Renal pelvis (tissue), 12 donors: ENCODE measurements at places on chromosomes 16 and 17. TPM values are rescaled to one million over a fixed set of nuclear protein-coding genes. Genes with fewer than 3 reads are reported as not detected.

DNA sequence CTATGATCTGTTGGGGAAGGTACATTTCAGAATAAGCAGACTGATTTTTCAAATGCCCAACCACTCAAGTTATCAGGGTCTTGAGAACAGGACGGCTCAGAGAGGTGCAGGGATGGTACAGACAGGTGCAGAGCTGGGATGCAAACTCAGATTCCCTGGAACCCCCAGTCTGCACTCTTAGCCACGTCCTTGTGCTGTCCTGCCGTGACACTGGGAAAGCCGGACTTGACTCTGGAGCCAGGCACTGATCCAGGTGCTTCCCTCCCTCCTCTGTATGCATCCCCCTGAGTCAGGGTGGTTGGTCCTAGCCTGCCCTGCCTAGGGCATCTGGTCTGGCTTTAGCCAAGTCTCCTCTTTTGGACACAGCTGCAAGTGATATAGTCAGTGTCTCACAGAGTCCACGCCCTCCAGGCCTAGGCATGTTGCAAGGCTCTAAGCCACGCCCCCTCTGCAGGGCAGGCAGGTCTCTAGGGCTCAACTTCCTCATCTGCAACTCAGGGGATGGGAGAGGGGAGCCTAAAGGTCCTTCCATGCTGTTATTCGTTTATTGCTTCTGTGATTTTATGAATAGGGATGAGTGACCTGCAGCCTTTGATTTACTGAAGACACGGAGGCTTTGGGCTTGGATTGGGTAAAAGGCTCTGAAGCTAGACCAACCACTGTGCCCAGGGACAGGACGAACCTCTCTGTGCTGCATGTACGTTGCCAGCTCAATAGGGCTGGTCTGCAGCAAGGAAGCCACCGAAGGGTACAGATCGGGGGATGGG is 97.3 kb downstream of the SDK2 start:
- DNase-seq: no peak

DNA sequence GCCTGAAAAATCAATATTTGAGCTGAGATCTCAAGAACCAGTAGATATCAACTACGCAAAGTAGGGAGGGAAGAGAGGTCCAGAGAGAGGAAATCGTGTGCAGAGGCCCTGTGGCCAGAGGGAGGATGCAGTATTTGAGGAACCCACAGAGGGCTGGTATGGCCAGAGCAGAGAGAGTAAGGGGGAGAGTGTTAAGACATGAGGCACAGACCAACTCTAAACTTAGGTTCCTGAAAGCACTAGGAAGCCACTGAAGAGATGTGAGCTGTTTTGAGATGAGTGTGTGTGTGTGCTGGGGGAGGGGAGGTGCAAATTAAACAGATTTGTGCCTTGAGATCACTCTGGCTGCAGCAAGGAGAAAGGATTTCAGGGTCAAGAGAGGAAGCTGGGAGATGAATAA is 10.9 kb downstream of the SLC13A2 start:
- DNase-seq: no peak

GRCh38 chr16:3492356-3492755 is 2.9 kb downstream of the C16orf90 start:
- DNase-seq: no peak

- no peak for DNase-seq
These were observed 7.0 kb upstream of the NAGLU start for GRCh38 chr17:42529061-42529460.

DNA sequence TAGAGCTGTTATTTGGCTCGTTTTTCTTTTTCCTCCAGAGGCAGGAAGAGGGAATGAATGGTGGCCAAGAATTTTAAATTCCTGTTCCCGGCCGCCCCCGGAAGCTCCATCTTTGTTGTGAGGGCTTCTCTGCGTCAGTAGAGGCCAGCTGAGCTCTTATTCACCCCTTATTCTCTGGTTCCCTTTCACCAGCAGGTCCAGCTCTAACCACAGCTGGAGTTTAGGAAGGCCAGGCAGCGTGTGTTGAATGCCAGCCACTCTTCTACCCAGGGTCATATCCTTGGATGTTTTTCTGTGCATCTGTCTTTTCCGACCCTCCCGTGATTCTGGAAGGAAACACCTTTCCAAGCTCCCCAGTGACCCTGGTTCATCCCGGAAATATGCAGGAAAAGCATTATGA is 570.5 kb downstream of the WWOX start:
- DNase-seq: peak; percentile 48

DNA sequence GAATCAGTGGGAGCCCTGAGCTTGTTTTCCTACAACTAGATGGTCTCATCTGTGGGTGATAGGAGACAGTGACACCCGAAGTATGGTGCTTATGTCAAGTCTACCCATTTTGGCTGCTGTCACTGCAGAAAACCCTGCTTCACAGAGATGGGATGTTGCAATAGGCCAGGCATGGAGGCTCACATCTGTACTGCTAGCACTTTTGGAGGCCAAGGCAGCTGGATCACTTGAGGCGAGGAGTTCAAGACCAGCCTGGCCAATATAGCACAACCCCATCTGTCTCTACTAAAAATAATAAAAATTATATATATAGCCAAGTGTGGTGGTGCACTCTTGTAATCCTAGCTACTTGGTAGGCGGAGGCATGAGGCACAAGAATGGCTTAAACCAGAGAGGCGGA is 2.3 kb upstream of the HERPUD1 start:
- DNase-seq: no peak

DNA sequence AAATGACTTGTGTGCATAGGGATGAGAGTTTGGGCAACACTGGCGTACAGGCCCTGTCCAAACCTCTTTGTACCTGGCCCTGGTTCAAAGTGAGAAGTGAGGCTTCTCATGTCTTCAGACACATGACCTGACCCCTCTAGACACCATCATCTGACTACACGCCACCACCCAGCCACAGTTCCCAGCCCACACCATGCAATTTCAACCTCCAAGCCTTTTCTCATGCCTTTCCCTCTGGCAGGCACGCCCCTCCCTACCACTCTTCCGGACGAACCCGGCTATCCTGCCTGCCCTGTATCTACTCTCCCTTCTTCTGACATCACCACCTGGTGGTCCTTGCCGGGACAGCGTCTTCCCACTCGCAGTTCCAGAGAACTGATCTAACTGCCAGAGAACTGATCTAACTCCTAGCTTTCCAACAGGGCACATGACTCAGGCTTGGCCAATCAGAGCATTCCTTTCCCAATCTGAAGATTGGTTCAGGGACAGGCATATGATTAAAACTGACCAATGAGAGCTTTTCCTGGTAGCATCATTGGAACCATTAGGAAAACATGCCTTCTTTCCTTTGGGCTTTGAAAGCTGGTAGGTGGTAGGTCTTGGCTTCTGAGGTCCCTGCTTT is 27.1 kb upstream of the IL21R start:
- DNase-seq: peak; percentile 73

DNA sequence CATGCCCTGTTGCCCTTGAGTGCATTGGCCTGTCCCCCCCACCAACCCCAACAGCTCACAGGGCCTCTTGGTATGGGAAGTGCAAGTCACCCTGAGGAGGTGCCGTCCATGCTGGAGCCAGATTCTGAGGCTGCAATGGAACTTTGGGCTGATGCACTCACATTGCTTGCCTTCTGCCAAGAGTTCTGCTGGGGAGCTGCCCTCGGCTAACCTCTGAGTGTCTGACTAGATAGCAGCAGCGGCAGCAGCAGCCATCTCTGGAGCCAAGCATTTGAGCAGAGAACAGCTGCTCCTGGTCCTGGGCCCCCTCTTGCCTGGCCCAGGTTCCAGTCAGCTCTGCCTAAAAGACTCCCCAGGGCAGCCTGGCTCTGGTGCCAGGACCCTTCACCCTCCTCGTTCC is 61.5 kb downstream of the GNAO1 start:
- no peak for DNase-seq

GRCh38 chr17:17682293-17682736 is 1.1 kb downstream of the RAI1 start:
- DNase-seq: no peak

GRCh38 chr16:67249178-67250044 is 632 bp downstream of the SLC9A5 start:
- no peak for DNase-seq

DNA sequence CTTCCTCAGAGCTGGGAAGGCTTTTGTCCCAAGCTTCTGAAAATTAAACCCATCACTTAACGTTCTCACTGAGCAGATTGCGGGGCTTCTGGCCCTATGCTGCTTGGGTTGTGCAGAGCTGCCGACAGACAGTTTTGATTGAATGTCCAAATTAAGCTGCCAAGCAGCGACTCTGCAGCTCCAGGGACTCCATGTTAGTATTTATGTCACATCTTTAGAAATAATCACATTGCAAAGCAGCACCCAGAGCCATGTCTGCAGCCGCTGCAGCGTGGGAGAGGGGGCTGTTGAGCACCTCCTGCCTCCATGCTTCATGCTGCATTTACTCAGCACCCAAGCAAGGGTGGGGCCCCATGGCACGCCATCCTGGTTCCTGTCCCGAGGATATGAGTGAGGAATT is 178.2 kb upstream of the CACNG3 start:
- DNase-seq: no peak

- no peak for DNase-seq
These were observed 5.6 kb downstream of the SLC16A3 start for GRCh38 chr17:82234211-82235055.

- DNase-seq: no peak
These were observed 7.6 kb downstream of the HDAC5 start for GRCh38 chr17:44115585-44116415.

- no peak for DNase-seq
These were observed 47.4 kb downstream of the CEP95 start for GRCh38 chr17:64554028-64554637.

DNA sequence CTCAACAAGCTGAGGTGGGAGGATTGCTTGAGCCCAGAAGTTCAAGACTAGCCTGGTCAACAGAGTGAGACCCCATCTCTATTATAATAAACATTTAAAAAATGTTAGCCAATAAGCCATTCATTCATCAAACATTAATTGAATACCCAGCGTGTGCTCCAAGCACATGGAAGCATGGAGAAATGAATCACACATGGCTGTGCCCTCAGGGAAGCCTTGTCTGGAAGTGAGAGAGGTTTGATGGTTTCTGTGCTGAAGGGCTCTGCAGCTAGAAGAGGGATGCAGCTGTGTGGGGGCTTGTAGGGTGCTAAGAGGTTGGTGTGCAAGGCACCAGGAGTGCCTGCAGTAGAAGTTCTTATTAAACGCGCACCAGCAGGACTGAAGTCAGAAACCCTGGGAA is 11.2 kb downstream of the CYB5D2 start:
- no peak for DNase-seq

DNA sequence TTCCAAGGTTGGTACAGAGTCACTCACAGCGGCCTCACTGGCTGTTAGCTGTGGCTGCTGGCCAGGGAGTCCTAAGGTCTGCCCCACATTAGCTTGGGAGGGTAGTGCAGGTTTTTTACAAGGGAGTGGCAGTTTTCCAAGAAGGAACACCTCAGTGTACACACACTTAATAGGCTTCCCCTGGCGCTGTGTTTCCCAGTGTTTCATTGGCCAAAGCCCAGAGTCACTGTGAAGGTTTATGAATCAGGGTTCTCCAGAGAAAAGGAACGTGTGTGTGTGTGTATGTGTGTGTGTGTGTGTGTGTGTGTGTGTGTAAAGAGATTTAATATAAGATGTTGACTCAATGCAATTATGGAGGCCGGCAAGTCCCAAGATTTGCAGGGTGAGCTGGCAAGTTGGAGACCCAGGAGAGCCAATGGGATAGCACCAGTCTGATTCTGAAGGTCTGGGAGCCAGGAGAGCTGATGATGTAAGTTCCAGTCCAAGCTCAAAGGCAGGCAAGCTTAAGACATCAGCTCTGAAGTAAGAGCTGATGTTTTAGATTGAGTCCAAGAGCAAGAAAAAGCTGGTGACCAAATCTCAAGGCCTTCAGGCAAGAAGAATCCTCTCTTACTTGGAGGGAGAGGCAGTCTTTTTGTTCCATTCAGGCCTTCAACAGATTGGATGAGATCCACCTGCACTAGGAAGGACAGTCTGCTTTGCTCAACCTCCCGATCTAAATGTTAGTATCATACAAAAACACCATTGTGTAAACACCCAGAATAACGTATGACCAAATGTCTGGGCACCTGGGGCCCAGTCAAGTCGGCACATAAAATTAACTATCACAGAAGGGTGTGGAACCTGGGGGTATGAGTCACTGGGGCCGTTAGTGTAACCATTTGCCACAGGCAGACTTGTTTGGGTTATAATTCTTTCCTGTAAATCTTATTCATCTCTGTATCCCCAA is 206.8 kb downstream of the PRKCA start:
- no peak for DNase-seq

- no peak for DNase-seq
These were observed 21.0 kb downstream of the FBXO39 start for GRCh38 chr17:6796887-6797490.

Gene LPO
- polyA plus RNA-seq: 0.04 TPM

Gene TXNL4B
- 23.2 TPM for polyA plus RNA-seq

Gene CCDC78
- polyA plus RNA-seq: 4.8 TPM

Gene KIFC3
- polyA plus RNA-seq: 62.7 TPM

Gene HYDIN
- 19.6 TPM for polyA plus RNA-seq

Gene HASPIN
- polyA plus RNA-seq: 3.8 TPM

Gene CYLD
- polyA plus RNA-seq: 18.9 TPM

Gene SBK1
- polyA plus RNA-seq: 21.8 TPM

Gene MLKL
- 3.8 TPM for polyA plus RNA-seq

Gene KRT15
- 1.3 TPM for polyA plus RNA-seq

Gene LRRC37A
- 8.2 TPM for polyA plus RNA-seq

Gene KRTAP4-16
- polyA plus RNA-seq: not detected
